Psoas muscle (tissue), 8 donors: ENCODE measurements at places on chromosomes 5 and 9.
A peak's percentile ranks its signal among the peaks of the same experiment; 100 is the strongest.

DNA sequence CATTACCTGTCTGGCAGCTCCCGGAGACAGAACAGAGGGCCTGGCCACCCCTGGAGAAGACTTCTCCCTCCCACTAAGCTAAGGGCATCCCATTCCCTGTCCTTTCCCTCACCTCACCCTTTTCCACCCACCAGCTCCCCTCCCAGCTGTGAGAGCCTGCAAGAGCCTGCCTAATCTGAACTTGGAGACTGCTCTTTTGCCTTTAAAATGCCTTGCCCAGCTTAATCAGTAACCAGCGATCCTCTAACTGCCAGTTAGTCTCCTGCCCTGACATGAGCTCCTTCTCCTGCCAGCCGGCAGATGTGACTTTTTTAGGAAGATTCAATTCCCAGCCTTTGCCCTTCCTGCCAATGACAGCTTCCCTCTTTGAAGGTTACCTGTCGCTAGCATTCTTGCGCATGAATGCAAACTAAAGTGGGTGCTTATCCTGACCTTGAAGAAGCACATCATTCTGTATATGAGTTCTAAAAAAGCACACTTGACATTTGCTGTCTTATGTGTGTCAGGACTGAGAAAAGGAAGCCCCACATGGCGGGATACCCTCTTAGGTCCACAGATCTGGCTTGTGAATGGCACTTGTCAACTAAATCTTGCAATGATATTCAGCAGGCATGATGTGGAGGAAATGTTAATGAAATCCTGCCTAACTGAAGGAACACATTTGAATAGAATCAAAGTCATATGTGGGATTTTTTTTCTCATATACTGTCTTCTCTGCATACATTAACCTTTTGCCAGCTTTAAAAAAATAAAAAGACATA, 411.2 kb upstream of the SLC30A5 start:
- no peak for DNase-seq

DNA sequence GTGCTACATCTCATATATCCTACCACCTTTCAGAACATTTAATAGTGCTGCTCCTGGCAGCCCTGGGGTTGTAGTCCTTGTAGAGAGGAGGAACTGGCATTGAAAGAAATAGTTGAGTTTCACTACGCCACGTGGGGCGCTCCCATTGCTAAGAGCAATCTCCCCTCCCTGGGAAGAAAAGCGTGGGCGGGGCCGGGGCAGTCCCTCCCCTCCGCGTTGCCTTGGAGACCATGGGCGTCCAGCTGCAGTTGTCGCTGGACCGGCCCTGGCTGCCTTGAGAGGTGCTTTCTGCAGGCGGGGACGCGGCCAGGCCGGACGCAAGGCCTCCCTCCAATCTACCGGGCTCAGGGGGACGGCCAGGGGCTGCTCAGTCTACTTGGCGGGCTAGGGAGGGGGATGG, 368 bp upstream of the CCDC180 start:
- peak; percentile 90 for DNase-seq

DNA sequence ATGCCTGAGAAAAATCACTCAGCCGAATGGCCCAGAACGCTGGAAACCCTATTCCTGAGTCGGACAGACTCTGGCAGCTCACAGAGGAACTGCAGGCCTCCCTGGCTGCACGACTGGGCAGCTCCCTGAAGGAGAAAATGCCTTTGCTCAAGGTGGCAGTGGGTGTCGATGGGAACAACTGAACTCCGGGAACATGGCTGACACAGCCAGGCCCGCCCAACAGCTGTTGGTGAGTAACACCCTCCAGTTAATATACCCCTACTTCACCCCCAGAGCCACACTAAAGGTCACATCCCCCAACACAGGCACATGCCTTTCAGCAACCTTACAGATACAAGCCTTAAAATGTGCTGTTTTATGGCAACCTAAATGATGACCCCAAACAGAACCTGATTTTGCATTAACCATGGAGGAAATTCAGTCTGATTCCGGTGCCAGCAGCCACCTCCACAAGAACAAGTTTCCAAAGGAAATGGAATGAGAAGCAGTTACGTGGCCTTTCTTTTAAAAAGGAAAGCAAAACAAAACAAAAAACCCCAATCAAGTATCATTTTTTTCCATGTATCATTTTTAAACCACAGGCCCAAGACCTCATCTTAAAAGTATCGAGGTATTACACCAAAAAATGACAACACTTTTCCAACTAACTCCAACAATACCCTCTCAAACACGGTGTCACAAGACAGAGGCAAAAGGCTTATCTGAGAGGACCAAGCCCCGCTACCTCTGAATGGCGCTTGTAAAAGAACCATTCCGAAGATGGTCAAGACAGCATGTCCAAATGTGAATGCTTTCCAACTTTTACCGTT, 3.1 kb downstream of the KLF9 start:
- DNase-seq = peak; percentile 84

- DNase-seq = no peak
These were observed 7.9 kb upstream of the PSMB7 start for GRCh38 chr9:124423155-124423554.

DNA sequence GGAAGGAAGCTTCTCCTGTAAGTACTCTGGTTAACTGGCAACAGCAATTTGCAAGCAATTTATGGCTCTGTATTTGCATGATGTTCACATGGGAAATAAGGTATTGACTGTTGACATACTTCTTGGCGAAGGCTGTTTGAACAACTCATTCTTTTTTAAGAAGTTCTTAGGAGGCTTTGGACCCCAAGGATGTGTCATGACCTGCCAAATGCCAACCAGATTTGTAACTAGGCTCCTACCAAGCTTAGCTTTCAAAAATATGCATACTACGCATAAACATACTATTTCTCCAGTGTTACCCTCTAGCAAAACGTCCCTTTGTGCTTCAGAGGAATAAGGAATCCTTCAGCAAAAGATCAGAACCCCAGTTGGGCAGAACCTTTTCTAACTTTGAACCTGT, 165.2 kb upstream of the MSX2 start:
- DNase-seq = no peak

DNA sequence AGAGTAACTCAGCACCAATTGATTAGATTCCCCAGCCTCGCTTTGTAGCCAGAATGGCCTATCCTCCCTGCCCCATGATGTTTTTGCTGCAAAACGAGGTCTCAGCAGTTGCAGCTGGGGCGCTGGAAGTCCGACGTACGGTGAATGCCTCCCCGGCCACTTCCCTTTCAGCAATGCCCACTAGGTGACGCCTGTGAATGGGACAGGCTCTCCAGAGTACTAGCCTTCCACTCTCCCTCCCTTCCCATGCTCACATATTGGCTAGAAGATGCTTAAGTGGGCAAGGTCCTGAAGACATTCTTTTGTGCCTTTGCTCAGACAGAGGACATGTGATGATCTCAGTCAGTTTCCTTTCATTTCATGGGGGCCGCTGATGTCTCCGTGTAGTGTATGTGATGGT, 50.8 kb downstream of the DMRT2 start:
- peak; percentile 38 for DNase-seq

DNA sequence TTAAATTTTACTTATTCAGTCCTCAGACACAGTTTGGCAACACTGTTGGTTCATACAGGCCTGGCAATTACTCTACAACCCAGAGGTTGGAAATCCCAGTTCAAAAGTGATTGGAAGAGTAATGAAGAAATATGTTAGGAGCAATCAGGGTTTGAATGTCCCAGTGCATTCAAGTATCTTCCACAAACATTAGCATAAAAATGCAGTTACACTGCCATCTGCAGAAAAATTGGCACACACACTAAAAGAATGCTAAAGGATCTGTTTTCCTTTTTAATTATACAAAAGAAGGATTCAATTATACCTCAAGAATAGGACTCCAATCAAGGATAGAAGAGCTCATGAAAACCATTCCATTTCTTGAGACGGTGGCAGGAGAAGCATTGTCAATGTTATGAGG, 130.2 kb downstream of the DNAH5 start:
- DNase-seq = no peak

DNA sequence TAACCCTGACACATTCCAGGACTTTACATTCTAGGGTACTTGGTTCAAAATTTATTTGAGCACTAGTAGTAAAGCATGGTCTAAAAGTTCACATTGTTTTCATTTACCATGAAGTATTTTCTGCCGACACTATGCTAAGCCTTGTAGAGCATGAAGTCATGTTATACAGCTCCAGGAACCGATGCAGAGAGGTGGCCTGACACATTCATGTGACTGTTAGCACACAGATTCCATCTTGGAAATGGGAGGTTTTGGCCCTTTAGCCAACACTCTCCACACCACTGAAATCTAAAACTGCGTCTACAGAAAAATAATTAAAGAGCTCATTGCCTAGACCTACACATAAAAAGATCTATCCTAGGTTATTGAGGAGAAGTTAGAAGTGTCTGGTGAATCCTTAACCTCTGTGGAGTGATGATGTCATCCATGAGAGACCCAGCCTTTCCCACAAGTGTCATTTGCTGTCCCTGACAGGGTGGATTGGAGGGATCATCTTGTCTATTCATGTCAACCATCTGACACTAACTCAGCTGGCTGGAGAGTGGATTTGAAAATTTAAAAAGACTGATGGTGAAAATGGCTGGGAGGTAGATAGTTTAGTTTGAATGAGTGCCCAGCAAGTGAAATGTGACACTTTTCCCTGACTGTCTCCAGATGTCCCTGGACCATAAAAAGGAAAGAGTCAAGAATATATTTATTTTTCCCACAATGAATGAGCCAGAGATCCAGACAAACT, 1.3 kb downstream of the RANBP3L start:
- DNase-seq = no peak

DNA sequence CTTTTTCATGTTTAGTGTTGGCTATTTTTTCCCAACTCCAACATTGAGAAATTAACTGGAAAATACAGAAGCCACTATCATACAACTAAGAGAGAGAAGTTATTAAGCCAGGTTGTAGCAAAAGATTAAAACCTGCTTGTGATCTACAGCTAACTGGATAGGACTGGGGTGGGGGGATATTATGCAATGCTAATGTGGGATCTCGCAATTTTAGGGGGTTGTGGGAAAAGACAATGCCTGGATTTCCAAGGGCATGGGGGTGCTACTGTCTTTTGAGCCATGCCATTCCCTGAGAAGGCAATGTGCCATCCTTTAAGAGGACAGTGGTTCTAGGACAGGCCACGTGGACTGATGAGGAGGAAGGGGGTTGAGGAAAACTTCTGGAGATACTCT, 46.5 kb downstream of the MARCHF3 start:
- no peak for DNase-seq

DNA sequence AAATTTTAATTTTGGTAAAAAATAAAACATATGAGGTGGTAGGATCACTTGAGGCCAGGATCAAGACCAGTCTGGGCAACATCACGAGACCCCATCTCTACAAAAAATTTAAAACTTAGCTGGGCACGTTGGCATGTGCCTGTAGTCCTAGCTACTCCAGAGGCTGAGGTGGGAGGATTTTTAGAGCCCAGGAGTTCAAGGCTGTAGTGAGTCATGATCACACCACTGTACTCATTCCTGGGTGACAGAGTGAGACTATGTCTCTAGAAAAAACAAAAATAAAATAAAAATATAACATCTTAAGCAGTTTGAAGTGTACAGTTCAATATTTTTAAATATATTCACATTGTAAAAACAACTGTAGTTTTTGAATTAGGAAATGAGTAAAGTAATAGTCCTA, 108.3 kb downstream of the SMIM15 start:
- DNase-seq = no peak

GRCh38 chr9:87389936-87390335, 107.7 kb upstream of the DAPK1 start:
- no peak for DNase-seq

GRCh38 chr5:73701566-73701965, 75.6 kb downstream of the ARHGEF28 start:
- no peak for DNase-seq

GRCh38 chr5:53671447-53671846, 111.0 kb downstream of the NDUFS4 start:
- DNase-seq = no peak

- DNase-seq = no peak
These were observed 509.4 kb upstream of the KLF4 start for GRCh38 chr9:107999011-107999410.

GRCh38 chr9:27701016-27701415, 127.7 kb upstream of the C9orf72 start:
- DNase-seq = no peak

DNA sequence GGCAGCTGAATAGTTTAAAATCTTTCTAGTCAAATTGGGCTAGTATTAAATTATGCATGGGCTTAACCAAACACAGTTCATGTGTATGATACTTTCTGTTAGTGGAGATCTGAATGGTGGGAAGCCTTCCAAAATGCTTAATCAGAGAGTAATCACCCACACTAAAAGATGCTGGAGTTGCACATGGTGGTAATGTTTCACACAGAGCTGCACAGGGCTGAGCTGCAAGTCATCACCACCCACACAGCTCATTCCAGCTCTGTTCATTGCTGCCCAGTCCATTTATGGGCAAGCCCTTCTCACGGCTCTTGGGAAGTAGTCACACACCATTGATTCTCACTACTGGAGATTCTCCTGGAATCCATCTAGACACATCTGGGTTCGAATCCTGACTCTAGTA, 351.5 kb upstream of the KCNN2 start:
- no peak for DNase-seq

DNA sequence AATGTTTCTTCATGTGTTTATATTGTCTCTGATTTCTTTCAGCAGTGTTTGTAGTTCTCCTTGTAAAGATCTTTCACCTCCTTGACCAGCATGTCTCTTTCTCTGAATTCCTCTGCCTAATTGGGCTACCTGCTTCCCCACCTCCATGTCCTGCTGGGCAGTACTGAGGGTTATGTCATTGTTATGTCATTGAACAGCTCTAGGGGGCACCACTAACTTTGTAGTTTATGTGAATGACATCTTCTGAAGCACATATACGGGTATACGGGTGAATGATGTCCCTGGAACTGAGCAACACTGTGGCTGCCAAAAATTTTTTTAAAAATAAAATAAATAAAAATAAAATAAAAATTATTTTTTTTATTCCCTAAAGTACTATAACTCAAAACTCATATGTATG, 16.9 kb upstream of the SNCAIP start:
- no peak for DNase-seq

- DNase-seq = no peak
These were observed 10.2 kb upstream of the STING1 start for GRCh38 chr5:139492700-139493192.

DNA sequence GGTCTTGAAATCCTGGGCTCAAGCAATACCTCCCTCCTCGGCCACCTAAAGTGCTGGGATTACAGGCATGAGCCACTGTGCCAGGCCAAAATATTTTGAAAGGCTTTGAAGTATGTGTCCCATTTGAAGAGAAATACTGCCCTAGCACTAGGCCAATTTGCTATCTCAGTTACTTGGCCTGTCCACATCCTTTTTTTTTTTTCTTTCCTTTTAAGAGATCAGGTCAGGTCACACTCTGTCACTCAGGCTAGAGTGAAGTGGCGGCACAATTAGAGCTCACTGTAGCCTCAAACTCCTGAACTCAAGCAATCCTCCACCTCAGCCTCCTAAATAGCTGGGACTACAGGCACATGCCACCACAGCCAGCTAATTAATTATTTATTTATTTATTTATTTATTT, 84.2 kb downstream of the NR6A1 start:
- DNase-seq = no peak

GRCh38 chr5:150162142-150162513, 4.5 kb upstream of the CDX1 start:
- DNase-seq = no peak

- no peak for DNase-seq
These were observed 302.4 kb downstream of the NR3C1 start for GRCh38 chr5:143101121-143101520.

GRCh38 chr9:114779352-114779845, 26.4 kb downstream of the TNFSF15 start:
- peak; percentile 51 for DNase-seq
